ENCODE measurements at places on chromosomes 3 and 15.

- DNase-seq: no peak
These were observed 34.3 kb upstream of the RAD51 start for GRCh38 chr15:40660686-40661085.

DNA sequence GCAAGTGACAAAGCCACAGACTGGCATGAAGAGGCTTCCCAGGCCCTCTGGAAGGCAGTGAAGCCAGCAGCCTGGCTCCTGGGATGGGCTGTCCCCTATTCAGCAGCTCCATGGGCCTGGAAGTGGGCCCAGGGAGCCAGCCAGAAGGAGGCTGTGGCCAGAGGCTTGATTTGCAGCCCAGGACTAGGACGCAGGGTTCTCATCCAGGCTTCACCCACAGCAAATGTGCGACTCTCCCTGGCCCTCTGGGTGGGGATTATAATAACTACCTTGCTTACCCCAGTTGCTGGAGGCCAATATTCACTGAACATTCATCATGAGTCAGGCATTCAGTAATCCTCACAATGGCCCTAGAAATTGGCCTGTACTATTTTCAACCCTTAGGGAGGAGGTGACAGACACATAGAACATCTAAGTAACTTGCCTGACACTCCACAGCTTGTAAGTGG lies 24.6 kb upstream of the SRP14 start:
- no peak for DNase-seq

DNA sequence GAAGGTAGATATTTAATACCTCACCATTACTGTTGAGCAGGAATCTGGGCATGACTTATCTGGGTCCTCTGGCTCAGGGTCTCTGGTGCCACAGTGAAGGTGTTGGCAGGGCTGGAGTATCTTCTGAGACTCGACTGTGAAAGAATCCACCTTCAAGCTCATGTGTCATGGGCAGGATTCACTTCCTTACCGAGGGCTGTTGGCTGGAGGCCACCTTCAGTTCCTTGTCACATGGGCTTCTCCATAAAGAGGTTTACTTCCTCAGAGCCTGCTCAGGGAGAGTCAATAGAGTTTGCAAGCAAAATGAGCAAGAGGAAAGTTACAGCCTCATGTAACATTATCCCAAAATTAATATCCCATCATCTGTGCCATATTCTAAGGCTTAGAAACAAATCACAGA lies 459.5 kb downstream of the NR2F2 start:
- DNase-seq: no peak

DNA sequence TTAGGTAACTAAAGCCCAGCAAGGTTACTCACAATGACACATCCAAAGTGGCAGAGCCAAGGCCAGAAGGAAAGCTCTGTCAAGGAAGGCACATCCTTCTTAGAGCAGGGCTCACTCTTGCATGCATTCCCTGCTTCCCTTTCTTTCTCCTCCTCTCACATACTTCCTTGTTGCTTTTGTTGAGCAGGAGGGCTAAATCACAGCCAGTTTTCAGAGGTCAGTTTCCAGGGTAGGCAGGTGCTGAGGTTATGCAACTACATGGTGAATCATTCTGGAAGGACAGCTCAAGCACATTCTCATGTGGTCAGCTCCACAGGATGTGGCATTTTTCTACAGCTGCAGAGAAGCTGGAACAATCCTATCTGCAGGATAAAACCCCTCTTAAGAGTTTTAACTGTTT lies 275.6 kb downstream of the ZNF621 start:
- DNase-seq: no peak

- DNase-seq: no peak
These were observed 35.5 kb downstream of the ESYT3 start for GRCh38 chr3:138469874-138470273.

GRCh38 chr15:42144841-42145375 lies 11.5 kb downstream of the PLA2G4F start:
- no peak for DNase-seq
